ENCODE measurements at places on chromosomes 7 and 10.

DNA sequence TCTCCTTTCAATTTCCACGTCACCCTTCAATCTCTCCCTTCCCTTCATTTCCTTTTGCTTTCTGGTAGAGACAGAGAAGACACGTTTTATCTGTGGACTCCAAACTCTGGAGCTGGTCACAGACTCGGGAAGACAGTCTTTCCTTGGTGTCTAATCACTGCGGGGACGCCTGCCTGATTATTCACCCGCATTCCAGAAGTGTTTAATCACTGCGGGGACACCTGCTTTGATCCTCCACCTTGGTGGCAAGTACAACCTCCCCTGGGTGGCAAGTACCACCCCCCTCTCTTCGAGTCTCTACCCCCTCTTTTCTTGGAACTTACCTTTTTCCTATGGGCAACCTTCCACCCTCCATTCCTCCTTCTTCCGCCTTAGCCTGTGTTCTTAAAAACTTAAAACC is 15.3 kb upstream of the LRRC61 start:
- no peak for DNase-seq

DNA sequence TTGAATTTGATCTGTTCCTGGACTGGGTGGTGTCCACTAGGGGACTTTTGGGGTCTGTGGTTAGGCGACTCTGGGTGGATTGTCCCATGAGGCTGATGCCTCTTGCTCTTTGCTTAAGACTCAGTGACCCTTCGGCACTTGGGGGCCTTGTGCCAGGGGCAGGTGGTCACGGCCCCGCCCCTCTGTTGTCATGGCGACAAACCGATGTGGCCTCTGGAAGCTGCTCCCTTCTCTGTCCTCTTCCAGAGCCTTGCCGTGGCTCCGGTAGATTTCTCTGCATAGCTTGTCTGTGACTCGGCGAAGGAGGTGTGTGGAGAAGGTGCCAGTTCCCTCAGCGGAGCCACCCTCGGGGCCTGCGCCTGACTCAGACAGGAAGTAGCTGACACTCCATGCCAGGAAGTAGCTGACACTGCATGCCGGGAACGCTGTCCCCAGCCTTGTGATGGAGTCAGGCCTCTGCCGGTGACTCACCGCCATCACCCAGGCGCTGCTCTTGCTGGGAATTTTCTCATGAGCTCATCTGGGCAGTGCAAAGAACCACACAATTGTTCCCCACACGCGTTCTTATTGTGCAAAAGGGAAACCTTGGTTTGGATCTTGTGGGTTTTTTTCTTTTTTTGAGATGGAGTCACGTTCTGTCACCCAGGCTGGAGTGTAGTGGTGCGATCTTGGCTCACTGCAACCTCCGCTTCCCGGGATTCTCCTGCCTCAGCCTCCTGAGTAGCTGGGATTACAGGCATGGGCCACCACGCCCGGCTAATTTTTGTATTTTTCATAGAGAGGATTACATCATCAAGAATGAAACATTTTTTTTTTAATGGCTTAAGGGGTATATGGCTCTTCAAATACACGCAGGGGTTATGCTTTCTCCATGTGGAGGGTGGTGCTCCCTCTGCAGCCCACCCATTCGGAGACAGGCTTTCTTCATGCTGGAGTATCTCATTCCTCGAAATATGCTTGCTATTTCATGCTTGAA is 72.6 kb downstream of the PFKFB3 start:
- peak; percentile 60 for DNase-seq

DNA sequence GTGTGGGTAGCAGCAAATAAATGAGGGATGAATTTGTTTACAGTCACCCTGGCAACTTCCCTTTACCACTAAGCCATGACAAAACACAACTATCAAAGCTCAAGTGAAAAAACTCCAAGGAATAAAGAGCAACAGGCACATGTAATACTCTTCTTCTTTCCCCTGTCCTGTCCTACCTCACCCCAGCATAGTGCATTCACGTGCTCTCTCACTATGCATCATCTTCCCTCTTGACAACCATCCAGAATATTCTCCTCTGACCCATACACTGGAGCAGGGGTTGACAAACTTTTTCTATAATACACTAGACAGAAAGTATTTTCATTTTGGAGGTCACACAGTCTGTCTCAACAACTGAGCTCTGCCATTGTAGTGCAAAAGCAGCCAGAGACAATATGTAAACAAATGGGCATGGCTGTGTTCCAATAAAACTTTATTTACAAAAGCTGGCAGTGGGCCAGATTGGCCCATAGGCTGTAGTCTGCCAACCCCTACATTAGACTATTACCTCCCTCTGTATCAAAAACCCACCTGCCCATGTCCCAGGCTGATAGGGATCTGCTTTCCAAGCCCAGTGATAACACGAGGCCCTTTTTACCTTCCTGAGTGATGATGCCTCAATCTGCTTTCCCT is 354.5 kb downstream of the FGFR2 start:
- DNase-seq, result no peak

- no peak for DNase-seq
Observed at GRCh38 chr7:112462236-112462635, 12.0 kb downstream of the IFRD1 start.
